Fibroblast of villous mesenchyme (primary cell): ENCODE measurements at places on chromosomes 2 and 18. TPM values are rescaled to one million over a fixed set of nuclear protein-coding genes. Genes with fewer than 3 reads are reported as not detected.

GRCh38 chr2:25071966-25072365 lies 30.1 kb downstream of the EFR3B start:
- DNase-seq = no peak

GRCh38 chr2:239671916-239672849 lies 271.4 kb upstream of the HDAC4 start:
- DNase-seq = no peak

DNA sequence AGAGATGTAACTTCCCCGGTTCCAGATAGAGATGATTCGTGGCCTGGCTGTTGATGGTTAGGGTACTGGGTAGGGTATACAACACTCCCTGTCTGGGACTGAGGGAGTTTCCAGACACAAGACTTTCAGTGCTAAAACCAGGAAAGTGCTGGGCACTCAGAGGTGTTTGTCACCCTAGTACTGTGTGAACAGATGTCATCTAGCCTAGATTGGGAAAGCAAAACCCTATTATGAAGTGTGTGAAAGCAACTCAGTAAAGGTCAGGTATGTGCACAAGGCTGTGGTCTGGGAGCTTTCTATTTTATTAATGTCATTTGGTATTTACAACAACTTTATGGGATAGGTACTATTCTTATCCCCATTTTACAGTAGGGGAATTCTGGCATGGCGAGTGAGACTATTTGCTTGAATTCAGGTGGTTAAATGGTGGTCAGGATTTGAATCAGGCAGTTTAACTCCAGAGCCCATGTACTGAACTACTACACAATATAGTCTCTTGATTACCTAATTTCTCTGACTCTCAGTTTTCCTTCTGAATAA lies 2.6 kb downstream of the BZW1 start:
- DNase-seq = peak; percentile 63

- peak; percentile 18 for DNase-seq
These were observed 8.7 kb downstream of the TMEM169 start for GRCh38 chr2:216090369-216090786.

GRCh38 chr2:162678551-162678950 lies 160.0 kb downstream of the KCNH7 start:
- DNase-seq = no peak

The HRH4 gene
- under 0.01 TPM in 1 of 2 replicates, not detected in the other for total RNA-seq

The OXER1 gene
- total RNA-seq = under 0.01 TPM in 2 replicates

The ADAM23 gene
- 7.7 and 9.5 TPM in 2 replicates for total RNA-seq

The LIMS4 gene
- 27.2 and 37.7 TPM in 2 replicates for total RNA-seq
